ENCODE measurements at places on chromosomes 13 and 19.

- no peak for DNase-seq
Measured at GRCh38 chr19:18104793-18105131, 7.2 kb downstream of the MAST3 start.

- no peak for DNase-seq
Measured at GRCh38 chr13:45595965-45596364, 19.6 kb downstream of the ERICH6B start.

GRCh38 chr19:2333807-2334211 is 5.3 kb downstream of the SPPL2B start:
- no peak for DNase-seq

DNA sequence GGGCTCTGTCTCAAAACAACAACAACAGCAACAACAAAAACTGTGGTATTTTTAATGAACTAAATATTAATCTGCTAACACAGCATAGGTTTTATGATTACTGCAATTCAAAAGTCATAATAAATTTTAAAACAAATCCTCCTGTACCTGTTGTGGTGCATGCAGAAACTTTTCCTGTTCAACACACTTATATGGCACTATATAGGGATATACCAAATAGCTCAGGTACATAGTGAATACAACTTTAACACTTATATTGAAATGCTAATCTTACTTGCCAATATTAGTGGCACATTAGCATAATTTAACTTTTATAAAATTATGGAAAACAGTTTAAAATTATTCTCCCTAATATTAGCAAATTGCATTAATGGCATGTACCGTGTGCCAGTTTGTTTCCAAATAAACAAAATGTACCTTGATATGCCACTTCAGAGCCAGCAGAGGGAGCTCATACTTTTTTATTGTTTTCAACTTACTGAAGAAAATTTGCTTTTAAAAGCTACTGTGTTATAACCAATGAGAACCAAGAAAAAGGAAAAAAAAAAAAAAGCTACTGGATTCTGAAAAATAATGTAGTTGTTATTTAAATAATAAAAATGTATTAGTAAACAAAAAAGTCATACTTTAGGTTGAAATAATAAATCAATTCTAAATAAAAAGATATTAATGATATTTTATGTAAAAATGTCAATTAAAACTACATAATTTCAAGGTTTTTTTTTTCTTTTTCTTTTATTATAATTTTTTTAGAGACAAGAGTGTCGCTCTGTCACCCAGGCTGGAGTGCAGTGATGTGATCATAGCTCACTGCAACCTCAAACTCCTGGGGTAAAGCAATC is 18.0 kb upstream of the RBM26 start:
- no peak for DNase-seq

GRCh38 chr13:50843257-50844083 is at the start of gene DLEU7:
Gene DLEU7 (minus strand): TSS chr13:50843692. CDS start chr13:50843646, 46 bp downstream.
- DNase-seq, result no peak

DNA sequence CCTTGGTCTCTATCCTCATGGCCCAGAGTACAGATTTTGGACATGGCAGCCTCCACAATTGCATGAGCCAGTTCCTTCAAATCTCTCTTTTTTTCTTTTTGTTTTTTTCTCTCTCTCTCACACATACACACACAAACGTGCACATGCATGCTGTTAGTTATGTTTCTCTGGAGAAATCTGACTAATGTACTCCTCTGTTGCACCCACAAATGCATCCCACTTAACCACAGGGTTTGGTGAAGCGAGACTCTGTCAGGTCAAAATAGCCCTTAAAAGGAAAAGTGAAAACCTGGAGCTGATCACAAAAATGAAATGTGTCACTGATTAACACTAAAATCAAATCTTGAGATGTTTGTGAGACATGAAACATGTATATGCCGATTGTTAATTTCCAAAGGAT is 374.6 kb upstream of the ARGLU1 start:
- DNase-seq, result no peak

- DNase-seq, result peak; percentile 56
Measured at GRCh38 chr19:57803594-57804325, 11.0 kb downstream of the ZNF552 start.

GRCh38 chr19:40465025-40465556 is 454 bp downstream of the BLVRB start:
- peak; percentile 48 for DNase-seq
